ENCODE measurements at places on chromosomes 5 and 9. TPM values are rescaled to one million over a fixed set of nuclear protein-coding genes. Genes with fewer than 3 reads are reported as not detected.

GRCh38 chr9:120781236-120781635 lies 12.0 kb downstream of the FBXW2 start:
- ATAC-seq = no peak

GRCh38 chr9:105500108-105500766 lies 52.4 kb downstream of the FSD1L start:
- ATAC-seq = no peak

APBA1 gene
- total RNA-seq = 6.5 TPM

NUDT12 gene
- total RNA-seq = 25.4 TPM

KIF24 gene
- 1.00 TPM for total RNA-seq
